ENCODE measurements at places on chromosomes 7 and 10.

GRCh38 chr10:113532724-113533123, 20.1 kb upstream of the HABP2 start:
- DNase-seq = no peak

- no peak for DNase-seq
These were observed 130.0 kb downstream of the AUTS2 start for GRCh38 chr7:69728304-69728703.

GRCh38 chr7:26865094-26865388, 651 bp upstream of the SKAP2 start:
- DNase-seq = no peak

DNA sequence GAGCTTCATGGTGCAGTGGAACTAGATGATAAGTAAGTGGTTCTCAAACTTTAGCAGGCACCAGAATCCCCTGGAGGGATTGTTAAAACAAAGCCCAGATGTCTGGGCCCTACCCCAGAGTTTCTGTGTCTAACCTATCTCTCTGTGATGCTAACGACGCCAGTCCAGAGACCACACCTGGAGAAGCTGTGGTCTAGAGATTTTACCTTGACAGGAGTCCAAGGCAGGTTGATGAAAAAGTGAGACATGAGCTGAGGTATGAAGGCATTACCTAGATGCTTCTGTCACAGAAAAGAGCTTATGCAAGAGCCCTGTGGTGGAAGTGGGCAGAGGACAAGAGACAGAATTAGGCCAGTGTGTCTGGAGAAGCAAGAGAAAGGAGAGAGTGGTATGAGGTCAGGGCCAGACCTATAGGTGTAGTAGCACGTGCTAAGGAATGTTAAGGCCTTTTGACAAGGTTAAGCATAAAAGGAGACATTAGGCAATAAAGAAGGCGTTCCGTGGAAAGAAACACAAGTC, 184.3 kb upstream of the TCF7L2 start:
- no peak for DNase-seq

GRCh38 chr10:74035303-74035702, 37.4 kb downstream of the VCL start:
- peak; percentile 48 for DNase-seq

DNA sequence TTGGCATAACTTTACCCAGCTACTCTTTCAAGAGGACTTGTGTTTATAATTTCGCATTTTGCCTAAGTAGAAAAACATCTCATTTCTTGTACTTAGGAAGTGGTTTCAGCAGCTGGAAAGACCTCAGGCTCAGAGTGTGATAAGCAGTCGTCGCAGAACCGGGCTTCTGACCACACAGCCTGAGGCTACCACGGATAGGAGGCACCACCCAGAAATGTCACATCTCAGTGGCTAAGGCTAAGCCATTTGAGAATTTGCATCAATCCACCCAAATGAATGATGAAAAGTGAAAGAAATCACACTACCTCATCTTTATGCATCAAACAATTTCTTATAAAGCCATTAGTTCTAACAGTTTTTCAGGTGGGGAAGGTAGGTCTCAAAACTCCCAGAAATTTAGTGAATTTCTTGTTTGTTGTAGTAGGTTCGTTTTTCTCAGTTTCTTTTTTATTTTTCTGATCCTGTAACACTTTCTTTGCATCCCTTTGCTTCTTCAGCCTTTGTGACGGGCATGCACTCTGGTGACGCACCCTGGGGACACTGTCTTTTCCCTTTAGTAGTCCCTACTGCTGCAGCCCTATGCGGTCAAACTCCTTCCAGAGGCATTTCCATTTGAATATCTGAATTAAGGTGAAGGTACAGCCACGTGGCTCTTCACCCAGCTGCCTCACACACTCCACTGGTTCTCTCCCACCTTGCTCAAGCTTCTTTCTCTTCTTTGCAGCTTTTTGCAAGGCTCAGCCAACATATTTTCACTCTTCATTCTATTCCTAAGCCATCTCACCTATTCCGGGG, 68.5 kb downstream of the MAP3K8 start:
- DNase-seq = peak; percentile 27

- DNase-seq = no peak
These were observed 354.9 kb upstream of the SEMA3C start for GRCh38 chr7:81273601-81274397.

- no peak for DNase-seq
These were observed 216.8 kb upstream of the CCDC6 start for GRCh38 chr10:60123172-60123571.

- DNase-seq = no peak
These were observed at the start of gene GRB10 for GRCh38 chr7:50782375-50783208. Gene GRB10 (minus strand): TSS chr7:50782896. CDS start chr7:50732322, 50,574 bp downstream.

- no peak for DNase-seq
These were observed 205.2 kb downstream of the FRMD4A start for GRCh38 chr10:14125564-14125963.

DNA sequence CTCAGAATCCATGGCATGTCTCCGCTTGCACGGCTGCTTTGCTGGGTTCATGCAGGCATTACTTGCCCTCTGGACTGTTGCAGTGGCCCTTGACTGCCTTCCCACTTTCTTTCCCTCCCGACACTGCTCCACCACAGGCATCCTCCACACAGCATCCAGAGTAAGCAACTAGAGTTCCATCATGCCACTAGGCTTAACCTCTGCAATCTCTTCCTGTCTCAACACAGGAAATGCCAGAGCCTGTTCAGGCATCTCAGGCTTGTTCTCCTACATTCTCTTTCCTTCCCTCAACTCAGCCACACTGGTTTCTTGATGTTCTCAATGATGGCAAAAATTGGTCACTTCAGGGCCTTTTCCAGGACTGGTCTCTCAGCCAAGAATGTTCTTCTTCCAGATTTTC, 284.5 kb upstream of the KLF6 start:
- DNase-seq = no peak

DNA sequence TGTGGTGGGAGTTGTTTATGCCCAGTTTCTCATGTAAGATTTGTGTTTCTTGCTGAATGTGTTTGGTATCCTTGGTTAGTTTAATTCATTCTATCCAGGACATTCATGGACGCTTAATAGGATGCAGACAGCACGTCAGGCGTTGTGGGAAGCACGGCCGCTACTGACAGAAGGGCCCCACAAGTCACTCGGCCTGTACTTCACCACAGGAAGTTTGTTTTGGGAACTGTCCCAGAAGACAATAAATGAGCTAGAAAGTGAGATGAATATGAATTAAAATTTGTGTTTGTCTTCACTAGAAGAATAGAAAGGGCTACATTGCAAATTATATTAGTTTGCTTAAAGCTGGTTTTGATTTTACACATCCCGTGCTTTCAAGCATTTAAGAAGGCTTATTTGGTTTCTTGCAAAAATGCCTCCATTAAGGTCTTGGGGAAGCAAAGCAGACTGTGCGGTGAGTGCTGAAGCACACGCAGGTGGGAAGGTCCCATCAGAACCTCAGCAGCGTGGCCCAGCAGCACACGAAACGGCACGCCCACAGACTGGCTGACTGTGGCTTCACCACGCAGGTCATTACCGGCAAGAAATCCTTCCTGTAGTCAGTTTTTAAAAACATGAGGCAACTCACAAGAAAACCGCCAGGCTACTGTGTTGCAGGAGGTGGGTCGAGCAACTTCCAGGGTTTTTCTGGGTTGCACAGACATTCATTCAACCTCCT, 74.1 kb downstream of the VIPR2 start:
- DNase-seq = no peak
